ENCODE measurements at places on chromosomes 12 and 14.

DNA sequence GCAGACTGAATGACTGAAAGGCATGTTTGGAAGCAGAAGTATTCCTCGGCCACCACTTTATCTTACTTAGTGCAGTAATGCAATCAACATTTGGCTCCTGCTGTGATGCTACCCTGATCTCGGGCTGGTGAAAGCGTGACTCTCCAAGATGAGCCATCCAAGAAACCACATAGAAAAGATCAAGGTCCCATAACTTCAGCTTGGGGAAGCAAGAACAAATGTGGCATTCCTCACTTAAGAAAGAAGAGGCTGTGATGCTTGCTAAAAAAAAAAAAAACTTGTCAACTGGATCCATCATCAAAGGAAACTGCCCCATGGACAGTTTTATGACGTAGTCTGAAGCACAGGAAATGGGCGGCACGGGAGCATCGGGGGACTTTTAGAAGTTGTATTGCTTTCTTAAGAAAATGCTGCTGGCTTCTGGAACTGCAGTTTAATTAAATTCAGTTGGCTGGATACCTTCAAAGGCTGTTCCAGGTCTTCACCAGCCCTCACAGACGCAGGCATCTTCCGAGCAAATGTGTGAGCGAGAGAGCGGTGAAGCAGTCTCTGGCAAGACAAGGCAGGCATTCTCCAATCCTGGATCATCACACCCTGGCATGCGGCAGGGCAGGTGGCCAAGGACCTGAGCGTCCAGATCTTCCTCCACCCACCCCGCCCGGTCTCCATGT lies 38.2 kb upstream of the MAP1LC3B2 start:
- DNase-seq: no peak

GRCh38 chr12:116384691-116385485 lies 107.4 kb upstream of the MED13L start:
- DNase-seq: no peak

DNA sequence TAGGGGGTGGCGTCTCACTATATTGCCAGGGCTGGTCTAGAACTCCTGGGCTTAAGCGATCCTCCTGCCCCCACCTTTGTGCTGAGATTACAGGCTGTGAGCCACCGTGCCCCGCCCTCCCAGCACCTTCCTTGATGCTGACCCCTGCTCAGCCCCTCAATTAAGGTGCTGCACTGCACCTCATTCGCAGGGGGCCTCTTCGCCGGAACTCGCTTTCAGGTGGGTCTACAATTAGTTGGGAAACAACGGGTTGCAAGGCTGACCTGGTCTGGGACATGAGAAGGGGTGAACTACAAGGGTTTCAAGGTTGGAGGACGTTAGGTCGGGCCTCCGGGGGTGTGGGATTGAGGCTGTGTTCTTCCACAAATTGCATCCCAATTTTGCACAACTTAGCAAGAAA lies 1.2 kb upstream of the NOP2 start:
- no peak for DNase-seq

DNA sequence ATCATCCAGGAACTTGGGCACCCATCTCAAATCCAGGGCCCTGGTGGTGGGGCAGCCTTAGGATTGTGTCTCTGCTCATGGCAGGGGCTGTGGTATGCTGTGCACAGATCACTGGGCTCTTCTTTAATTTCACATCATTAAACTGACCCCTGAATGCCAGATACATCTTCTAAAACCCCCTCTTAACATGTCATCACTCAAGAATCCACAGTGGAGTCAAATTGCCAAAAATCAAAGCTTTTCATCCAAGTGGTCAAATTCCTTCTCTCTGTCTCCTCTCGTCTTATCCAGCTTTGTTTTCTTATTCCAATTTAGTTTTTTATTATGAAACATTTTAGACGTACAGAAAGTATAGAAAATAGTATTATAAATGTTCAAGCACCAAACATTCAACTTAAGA lies 97.5 kb downstream of the ADCK1 start:
- no peak for DNase-seq
